ENCODE measurements at places on chromosomes 13 and 19.
A peak's percentile ranks its signal among the peaks of the same experiment; 100 is the strongest.

GRCh38 chr13:77737583-77738200 lies 40.2 kb downstream of the SLAIN1 start:
- DNase-seq: no peak

DNA sequence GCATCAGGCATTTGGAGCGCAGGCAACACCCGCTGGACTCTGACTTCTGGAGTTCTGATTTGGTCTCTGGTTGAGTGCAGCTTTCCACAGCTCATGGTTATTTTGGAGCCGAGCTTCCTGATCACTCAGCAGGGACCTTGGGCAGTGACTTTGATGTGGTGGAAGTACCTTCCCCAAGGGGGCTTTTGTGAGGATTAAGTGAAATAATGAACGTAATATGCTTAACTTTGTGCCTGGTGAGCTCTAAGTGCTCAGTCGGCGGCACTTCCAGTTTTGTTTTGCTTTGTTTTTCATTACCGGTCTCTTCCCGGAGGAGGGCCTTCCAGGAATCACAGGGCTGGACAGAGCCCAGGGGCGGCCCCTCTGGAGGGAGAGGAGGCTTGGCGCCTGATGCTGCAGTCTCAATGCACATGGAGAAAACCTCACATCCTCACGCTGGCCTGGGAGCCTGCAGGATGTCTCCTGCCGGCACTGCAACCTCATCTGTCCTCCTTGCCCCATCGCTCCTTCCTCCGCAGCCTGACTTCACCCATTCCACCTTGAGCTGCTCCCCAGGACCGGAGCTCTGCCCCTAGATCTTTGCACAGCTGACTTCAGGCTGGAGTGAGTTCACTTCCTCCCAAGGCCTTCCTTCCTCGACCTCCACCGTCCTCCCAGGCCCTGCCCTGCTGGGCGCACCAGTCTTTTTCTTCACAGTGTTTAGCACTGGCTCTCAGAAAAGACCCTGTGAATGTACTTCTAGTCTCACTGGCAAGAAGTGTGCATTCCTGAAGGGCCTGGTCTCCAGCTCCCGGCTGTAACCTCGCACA lies 1.5 kb downstream of the PLEKHF1 start:
- no peak for DNase-seq

DNA sequence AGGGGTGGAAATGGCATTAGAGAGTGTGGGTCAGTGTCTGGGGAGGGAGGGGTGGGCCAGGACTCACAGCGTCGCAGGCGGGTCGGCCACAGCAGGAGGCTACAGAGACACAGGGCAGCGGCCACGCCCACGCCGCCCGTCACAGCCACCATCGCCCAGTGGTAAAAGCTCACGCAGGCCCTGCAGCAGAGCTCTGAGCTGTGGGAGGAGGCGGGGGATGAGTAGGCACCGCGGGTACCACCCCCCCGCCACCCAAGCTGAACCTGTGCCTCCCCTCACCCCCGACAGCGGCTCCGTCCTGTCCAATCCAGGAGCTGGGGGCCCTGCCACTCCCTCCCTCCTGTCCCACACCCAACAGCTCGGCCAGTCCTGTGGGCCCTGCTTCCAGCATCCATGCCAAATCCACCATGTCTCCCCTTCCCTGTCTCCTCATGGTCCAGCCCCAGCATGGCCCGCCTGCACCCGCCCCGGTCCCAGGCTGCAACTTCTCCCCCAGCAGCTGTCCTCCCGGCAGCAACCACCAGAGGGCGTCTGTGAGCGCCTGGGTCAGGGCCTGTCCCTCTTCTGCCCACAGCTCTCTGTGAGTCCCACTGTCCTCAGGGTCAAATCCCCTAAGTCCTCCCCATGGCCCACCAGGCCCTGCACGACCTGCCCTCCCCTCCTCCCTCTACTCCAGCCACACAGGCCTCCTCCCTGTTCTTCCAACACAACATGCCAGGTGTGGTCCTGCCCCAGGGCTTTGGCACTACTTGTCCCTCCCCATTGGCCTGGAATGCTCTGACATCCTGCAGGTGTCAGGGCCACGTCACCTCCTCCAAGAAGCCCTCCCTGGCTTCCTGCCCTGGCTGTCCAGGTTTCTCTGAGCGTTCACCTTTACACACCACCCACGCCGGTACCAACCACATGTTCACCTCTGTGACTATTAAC lies 6.0 kb downstream of the TEKTIP1 start:
- peak; percentile 23 for DNase-seq

DNA sequence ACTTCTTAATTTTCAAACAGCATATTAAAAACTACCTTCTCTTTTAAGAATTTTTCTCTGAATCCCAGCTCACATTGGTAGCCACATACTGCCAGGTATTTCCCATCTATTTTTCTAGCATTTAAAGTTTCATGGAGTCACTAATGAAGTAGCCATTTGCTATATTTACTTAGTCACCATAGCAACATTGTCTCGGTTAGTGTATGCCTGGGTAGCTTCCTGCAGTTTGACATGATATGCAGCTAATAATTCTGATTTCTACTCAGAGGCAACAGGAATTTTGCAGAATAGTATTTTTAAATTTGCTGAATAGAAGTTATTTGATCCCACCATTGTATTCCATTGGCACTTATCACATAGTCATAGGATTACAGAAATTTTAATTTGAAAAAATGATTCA lies 30.9 kb upstream of the KCTD4 start:
- no peak for DNase-seq

DNA sequence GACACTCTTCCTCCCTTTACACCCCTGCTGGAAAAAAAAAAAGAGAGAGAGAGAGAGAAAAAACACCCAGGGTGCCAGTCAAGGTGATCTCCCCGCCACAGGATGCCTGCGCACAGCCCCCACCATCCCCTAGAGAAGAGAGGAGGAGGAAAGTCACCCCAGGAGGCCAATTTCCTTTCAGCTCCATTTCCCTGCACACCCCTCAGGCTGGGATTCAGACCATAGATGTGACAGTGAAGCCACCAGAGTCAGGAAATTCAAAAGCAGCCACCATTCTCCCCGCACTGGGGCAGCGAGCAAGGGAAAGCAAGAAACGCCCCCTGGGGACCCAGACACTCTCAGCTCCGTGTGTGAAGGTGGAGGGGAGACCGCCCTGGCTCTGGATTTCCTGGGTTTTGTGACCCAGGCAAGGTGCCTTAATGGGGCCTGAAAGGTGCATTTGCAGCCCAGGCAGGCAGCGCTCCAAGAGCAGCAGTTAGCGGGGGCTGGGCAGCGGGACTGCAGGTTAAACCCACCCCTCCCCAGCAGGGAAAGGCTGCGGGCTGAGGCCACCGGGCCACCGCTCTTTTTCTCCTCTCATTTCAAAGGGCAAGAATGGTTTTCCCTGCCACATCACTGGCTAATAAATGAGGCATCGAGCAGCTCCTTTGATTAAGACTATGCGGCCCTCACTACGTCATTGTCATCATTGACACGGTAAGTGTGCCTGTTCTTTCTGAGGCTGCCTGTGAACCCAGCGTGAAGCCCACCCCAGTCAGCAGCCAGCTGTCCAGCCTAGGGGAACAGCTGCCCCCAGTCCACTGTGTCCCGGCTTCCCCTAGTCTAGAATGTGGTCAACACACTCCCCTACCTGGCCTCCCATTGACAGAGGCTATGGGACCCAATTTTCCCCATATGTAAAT lies 83.8 kb upstream of the TM9SF2 start:
- no peak for DNase-seq

DNA sequence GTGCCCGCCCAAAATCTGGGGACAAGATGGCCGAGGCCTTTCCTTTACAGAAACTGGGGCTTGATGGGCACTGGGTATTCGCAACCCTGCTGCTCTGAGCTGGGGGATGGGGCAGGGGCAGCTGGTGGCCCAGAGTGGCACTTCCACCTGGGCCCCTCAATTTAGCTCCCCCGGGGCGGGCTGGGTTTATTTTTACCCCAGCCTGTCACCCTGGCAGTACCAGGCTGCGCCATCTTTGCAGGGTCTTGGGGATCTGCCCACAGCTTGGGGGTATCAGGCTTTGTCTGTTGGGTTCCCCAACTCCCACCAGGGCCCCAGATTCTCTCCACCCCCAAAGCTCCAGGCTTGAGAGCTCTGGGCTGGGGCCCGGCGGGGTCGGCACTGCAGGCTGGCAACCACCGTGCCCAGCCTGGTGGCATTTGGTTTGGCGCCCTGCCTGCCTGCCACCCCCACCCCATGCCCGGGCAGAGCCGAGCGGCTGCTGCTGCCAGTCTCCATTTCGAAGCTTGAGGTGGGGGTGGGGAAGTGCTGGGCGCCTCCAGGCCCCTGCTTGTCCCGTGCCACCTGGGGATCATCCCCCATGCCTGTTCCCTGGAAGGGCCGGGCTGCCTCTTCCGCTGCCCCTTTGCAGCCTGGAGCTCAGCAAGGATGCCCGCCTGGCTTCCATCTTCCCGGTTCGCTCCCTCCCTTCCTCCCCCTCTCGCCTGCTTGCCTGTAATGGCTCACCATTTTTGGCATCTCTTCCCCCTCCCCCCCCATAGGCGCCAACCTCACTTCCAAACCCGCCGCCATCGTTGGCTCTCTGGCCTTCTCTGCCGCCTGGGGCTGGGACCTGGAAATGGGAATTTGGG lies 11.4 kb downstream of the NFIX start:
- DNase-seq: no peak

DNA sequence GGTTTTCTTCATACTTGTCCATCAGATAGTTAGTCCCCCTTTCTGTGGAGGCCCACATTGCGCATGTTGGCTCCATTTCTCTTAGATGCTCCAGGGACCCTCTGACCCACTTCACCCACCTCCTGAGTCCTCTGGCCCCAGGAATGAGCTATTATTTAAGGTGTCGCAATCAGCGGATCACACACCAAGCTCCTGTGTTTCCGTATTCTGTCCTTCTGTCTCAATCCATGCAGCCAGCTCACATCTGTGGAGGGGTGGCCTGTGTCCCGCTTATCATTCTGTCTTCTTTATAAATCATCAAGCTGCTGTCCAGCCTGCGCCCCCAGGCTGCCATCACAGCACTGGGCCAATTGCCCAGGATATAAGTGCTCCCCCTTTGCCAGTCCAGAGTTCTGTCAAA lies 4.7 kb downstream of the ZNF230 start:
- DNase-seq: no peak

GRCh38 chr19:40621966-40622772 lies 21.0 kb downstream of the LTBP4 start:
- DNase-seq: no peak

DNA sequence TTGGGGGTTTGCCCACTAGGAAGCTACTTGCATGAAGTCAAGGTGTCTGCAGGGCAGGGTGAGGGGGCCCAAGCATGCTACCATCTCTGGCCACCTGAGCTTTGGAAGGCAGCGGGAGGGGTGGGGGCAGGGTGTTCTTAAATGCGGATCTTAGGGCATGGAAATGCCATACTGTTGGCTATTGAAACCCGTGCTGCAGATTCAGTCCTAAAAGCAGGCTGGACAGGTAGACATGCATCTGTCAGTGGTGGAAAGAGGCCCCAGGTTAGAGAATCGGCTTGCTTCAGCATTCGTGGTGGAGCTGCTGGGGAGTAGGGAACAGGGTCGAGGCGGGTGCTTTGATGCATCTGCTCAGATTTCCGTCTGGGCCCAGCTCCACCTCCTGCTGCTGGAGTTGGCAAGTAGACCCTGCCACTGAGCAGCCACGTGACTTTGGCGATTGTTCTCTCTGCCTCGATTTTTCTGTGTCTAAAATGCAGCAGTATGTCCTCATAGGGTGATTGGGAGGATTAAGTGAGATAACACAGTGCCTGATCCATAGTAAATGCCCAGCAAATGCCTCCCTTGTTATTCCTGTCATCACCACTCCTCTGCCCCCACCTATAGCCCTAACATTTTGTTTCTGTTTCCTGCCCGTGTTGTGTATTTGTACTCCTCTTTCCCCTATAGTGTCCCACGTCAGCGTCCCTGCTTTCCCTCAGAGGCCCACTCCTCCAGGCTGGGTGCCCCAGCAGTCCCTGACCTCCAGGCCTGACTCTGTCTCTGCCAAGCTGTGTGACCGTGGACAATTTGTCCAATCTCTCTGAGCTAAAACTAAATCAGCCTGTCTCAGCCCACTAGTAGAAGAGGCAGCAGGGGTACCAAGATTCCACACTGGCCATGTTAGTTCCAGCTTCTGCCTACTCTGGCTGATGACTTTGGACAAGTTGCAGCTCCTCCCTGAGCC lies 5.8 kb downstream of the PPP1R37 start:
- no peak for DNase-seq

Measured in NCI-H1092 (cell line).